Hematopoietic multipotent progenitor cell treated with erythropoietin and hydrocortisone succinate and interleukin-3 and kit ligand, for 4 days (in vitro differentiated cells): ENCODE measurements at places on chromosomes 6 and 20.

DNA sequence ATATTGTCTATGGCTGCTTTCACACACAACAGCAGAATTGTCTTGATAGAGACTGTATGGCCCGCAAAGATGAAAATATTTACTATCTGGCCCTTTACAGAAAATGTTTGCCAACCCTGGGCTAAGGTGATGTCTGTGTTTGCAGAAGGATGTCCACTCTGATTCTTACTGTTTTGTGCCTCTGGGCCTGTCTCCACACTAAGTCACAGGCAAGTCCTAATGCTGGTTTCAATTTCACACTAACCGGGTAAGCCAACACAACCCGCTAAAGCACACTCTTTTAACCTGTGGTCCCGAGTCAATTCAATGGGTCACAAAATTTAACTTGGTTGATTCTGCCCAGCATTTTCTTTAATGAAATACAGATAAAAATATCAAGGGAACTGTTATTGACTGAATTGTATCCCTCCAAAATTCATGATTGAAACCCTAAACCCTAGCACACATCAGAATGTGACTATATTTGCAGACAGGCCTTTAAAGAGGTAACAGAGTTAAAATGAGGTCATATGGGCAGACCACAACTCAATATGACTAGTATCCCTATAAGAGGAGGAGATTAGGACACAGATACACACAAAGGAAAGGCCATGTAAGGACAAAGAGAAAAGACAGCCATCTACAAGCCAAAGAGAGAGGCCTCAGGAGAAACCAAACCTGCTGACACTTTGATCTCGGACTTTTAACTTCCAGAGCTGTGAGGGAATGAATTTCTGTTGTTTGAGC is 78.4 kb downstream of the FYN start:
- no peak for DNase-seq

GRCh38 chr20:64220420-64220819 is 35.1 kb upstream of the PCMTD2 start:
- DNase-seq, result no peak

DNA sequence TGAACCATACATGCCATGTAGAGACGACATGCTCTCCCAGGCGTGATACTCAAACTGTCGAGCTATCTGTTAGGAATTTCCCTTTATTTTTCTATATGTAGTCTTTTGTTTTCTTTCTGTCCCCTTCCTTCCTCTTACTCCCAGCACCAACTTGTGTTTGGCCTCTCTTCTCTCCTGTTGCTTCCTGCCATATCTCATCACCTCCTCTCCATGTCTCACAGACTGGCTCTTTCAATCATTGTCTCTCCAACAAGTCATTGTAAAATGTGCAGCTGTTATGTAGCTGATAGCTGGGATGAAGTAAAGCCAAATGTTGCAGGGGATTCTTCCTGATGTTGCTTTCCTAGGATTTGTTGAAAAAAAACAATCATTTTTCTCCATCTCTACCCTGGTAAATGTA is 234.5 kb downstream of the TMEM242 start:
- DNase-seq, result no peak

DNA sequence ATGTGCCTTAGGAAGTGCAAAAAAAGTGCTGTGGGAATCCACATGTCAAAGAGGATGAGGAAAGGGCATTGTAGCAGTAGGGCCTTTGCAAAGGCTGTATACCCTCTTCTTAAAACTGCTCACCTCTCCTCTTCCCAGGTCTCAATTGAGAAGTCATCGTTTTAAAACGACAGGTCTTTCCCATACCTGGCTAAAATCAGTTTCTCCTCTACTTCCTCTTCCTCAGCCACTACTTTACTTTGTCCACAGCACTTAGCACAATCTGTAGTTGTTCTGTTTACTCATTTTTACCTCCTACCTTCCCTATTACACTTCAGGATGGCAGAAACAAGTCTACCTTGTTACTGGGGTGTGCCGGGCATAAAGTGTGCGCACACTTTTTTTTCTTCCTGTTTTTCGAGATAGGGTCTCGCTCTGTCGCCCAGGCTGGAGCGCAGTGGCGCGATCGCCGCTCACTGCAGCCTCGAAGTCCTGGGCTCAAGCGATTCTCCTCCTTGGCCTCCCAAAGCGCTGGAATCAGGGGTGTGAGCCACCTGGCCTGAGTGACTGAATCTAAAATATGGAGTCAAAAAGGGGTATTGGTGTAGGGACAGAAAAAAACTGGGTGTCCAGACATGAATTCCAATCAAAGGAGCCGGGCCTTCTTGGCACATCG is 9.8 kb upstream of the ELOVL5 start:
- peak; percentile 68 for DNase-seq

- DNase-seq, result no peak
These were observed 68.6 kb downstream of the QKI start for GRCh38 chr6:163483107-163483506.
